ENCODE measurements at places on chromosomes 3 and 15.

- no peak for DNase-seq
These were observed 388.5 kb downstream of the VPS13C start for GRCh38 chr15:61671736-61672135.

DNA sequence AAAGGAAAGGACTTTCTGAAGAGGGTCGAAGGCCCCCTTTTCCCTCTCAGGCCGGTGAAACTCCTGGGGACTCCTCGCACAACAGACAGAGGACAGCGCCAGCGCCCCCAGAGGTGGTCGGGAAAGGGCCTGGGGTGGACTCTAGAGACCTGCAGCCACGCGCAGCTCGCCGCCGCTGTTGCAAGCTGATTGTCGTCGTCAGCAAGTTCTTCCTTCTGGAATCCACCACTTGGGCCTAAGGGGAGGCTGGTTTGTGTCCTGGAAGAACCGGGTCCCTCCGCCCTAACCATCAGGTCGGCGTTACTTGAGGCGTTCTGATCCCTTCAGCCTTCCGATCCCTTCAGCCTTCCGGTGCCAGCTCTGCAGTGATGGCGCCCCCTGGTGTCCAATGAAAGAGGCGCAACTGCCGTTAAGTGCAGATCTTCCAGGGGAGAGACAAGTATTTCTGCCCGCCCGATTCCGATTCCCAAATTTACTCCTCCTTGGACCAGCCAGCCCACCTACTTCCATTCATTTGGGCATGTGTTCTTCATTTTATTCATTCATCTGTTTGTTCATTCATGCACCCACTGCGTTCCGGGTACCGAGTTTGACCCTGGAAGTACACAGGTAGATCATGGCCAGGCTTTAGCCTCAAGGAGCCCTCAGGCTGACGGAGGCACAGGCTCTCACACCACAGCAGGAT, 77.2 kb upstream of the SLC6A11 start:
- peak; percentile 55 for DNase-seq

DNA sequence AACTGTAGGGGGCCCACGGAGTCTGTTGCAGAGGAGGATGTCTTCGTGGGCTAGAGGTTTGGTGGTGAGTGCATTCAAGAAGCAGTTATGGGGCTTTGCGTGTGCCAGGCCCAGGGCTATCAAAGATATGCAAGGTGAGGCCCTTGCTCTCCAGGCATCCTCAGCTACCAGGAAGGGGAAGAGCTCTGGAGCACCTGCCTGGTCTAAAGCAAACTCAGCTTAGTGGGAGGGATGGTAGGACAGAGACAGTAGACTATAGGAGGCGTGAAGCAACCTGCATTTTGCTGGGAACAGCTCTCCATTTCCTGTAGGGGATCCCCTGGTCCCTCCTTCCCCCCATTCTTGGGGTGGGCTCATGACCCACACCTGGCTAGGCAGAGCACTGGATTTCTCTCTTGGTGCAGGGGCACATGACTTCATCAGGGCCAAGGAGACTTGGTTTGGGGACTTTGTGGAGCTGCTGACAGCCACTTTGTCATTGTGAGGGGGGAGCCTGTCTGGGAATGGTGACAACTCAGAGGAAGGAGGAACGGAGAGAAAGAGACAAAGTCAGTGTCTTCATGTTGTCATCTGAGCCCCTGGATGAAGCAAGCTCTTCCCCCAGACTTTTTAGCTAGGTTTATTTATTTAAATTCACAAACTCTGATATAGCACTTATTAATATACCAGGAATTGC, 8.6 kb upstream of the EEFSEC start:
- no peak for DNase-seq

DNA sequence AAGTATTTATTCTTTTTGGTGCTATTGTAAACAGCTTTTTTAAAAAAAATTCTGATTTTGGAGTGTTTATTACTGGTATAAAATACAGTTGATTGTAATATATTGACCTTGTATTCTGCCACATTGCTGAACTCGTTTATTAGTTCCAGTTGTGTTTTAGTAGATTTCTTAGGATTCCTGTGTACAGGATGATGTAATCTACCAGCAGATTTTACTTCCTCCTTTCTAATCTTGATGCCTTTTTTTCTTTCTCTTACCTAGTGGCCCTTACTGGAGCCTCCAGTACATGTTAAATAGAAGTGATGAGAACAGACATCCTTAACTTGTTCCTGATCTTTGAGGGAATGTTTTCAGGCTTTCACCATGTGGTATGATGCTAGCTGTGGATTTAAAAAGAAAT, 70.4 kb upstream of the KY start:
- DNase-seq = no peak

DNA sequence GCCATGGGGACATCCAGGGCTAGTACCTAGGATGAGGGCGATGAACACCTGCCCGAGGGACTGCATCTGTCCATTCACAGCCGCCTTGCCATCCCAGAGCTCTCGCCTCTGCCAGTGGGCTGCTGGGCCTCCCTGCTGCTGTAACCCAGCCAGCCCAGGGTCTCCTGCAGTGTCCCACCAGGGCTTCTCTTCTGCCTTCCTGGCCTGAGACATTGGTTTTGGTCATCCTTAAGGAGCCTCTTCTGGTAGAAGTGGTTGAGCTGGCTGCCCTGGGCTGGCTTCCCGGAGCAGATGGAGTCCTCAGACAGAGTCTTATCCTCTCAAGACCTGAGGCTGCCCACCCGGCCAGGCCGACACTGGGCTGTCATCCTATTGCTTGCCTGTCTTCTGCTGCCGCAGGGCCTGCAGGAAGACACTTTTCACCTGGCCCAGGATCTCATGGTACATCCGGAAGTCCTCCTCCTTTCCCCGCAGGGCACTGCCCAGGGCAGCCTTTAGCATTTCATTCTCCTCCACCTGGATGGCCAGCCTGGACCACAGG, 6.1 kb upstream of the HHATL start:
- no peak for DNase-seq

Data from stimulated activated CD4-positive, alpha-beta T cell treated with anti-CD3 and anti-CD28 coated beads, Interleukin-12 subunit alpha, Interleukin-12 subunit beta, amount 100 ng/mL, for 24 hours (primary cell).